Stimulated activated CD8-positive, alpha-beta memory T cell treated with anti-CD3 and anti-CD28 coated beads, Interleukin-7, amount 100 ng/mL, for 1 hour (primary cell): ENCODE measurements at places on chromosomes 11 and 22.

GRCh38 chr22:35575116-35575748 lies 34.6 kb downstream of the RASD2 start:
- DNase-seq = no peak

- no peak for DNase-seq
These were observed 44.8 kb downstream of the MMP20 start for GRCh38 chr11:102580185-102580951.

DNA sequence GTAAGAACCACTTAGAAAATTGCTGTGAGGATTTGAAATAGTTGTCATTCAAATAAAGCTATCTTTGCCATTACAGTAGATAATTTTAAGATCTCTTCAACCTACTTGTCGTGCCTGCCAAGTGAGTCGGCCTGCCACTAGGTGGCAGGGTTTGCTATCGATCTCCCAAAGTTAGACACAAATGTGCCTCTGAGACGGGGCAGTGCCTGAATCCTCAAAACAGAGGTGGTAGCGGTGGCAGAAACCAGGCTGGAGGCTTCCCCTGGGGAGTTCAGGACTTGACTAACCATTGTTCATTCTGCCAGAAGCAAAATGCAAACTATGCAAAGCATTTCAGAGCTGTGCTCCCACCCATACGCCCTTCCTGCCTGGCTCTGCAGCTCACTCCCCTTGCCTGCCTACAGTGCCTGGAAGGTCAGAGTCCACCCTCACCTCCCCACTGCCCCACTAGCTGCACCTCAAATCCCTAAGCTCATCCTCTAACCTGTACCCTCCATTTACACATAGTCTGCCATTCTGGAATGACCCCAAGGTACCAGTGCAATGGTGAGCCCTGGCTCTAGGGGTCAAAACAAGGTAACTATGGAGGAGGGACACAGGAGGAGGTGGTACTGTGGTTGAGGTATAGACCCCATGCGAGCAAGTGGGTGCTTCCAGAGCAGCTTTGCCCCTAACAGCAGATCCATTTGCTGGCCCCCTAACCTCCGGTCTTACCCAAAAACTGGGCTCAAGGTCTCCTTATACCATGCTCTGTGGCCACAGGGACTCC lies 82.1 kb downstream of the C11orf58 start:
- DNase-seq = peak; percentile 34

GRCh38 chr22:28741200-28741784 lies 328 bp downstream of the CHEK2 start:
- no peak for DNase-seq

- DNase-seq = no peak
These were observed 4.8 kb downstream of the OAF start for GRCh38 chr11:120215634-120216033.

DNA sequence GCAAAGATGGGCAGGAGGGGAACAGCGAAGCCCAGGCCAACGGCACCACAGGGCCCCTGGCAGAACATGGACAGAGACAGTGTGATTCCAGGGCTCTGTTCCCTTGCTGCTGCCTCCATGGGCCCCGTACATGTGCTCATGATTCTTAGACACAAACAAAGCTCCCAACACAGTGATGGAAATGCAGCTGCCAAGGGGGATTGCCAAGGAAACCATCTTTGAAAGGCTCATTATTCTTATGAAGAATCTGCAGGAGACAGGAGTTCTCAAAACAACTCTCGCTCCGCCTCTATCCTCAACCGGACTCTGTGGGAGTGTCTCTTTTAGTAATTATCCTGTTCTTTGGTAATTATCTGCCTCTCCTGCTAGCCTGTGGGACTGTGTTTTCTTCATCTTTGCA lies 32.2 kb downstream of the SERPINH1 start:
- no peak for DNase-seq

DNA sequence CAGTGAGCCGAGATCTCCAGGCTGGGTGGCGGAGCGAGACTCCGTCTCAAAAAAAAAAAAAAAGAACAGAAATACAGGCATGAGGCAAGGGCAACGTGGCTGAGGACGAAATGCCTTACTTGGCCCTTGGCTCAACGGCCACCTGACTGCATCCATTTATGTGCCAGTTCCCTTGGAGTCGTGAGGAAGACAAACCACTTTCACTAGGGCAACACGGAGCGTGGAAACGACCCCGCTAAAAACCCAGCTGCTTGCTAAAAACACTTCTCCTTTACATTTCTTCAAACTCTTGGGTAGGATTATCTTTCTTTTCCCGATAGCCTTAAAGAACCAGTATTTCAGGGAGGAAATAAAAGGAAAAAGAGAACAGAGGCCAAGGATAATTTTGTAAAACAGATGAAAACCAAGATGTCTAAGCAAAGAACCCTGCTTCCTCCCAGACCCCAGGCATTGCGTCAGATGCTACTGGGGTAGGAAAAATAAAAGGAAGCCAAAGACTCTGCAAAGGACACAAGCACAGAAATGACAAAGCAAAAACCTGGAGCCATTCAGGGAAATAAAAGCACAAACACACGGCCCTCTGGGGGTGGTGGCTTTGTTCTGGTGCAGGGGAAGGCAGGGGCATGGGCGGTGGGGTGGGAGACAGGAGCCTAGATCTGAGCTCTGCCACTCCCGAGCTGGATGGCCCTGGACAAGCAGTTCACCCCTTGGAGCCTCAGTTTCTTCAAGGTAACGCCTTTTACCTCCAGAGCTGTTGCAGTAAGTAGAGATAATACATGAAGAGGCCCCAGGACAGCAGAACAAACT lies 37.0 kb downstream of the PC start:
- no peak for DNase-seq

GRCh38 chr11:134060316-134060715 lies 8.6 kb upstream of the JAM3 start:
- no peak for DNase-seq

DNA sequence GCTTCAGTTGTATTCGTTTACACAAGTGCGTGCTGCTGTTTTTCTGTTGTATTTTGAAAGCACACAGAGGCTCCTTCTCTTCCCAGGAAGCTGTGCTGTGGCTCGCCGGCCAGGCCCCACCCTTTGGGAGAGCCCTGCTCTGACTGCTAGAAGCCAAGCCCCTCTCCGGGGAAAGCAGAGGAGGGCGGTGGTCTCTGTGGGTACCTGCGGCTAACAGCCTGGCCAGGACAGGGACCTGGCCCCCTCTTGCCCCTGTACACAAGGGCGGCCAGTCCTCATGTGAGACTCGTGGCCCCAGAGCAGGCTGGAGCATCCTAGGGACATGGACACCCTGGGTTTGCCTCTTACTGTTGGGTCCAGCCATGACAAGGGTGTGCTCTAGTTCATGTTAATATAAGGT lies 14.8 kb downstream of the MOB2 start:
- DNase-seq = no peak

GRCh38 chr11:119120639-119121007 lies 757 bp upstream of the HINFP start:
- DNase-seq = no peak

GRCh38 chr22:43533156-43533530 lies 121.3 kb downstream of the MPPED1 start:
- DNase-seq = no peak

DNA sequence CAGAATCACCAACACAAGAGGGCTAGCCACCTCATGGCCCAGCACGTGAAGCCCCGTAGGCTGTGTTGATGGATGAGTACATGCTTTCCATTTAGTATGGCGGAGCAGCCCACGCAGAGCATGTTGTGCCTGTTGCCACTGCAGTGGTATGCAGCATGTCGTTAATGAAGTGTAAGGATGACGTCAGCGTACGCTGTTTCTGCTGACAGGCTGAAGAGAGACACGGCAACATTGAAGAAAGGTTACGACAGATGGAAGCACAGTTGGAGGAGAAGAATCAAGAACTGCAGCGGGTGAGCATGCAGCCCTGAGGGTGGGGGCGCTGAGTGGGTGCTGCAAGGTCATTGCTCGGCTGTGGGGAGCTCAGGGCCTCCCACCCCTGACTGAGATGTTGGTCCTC lies 62.8 kb downstream of the PPFIA1 start:
- DNase-seq = no peak

DNA sequence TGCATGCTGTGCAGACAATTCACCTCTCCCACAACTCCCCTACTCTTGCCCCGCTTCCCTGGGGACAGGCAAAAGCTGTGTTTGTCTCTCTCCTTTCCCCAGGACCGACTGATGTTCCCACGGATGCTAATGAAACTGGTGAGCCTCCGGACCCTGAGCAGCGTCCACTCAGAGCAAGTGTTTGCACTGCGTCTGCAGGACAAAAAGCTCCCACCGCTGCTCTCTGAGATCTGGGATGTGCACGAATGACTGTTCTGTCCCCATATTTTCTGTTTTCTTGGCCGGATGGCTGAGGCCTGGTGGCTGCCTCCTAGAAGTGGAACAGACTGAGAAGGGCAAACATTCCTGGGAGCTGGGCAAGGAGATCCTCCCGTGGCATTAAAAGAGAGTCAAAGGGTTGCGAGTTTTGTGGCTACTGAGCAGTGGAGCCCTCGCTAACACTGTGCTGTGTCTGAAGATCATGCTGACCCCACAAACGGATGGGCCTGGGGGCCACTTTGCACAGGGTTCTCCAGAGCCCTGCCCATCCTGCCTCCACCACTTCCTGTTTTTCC lies 1.4 kb upstream of the MADD start:
- no peak for DNase-seq

DNA sequence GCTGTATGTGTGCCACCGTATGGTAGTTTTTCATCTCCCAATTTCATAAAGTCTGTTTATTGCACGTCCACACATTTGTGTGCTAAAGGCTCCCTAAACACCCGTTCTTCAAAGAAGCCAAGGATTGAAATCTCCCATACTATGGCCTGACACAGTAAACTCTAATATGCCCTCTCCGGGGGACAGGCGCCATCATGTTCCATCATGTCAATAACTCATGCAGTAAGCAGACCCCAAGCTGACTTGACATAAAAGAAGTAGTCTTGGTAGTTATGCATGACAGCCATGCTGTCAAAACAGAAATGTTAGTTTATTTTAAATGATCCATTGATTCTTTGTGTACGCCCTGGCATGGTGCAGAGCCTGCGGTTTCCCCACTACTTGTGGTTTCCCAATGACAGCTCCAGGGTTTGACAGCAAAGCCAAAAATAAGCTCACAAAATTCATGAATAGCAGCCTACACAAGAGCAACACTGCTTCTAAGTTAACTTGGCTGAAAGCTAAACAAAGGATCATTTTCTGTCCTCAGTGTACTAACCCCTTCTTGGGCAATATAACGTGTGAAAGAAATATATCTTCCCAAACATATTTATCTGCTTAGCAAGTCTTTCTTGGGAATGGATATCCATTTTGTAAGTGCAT lies 56.5 kb upstream of the CABP7 start:
- DNase-seq = no peak

DNA sequence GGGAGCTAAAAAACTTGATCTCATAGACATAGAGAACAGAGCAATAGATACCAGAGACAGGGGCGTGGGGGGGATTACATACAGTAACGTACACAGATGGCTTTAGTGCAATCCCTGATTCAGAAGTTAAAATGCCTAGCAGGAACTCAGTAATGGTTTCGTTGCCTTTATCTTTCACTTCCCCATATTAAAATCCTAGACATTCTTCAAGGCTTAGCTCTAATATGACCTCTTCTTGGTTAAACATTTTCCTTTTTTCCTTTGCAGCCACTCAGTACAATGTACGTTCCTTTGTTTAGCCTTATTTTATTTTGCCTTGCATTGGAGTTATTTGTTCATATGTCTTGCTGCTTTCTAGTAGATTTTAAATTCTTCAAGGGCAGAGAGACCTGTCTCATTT lies 104.9 kb downstream of the C11orf87 start:
- no peak for DNase-seq

DNA sequence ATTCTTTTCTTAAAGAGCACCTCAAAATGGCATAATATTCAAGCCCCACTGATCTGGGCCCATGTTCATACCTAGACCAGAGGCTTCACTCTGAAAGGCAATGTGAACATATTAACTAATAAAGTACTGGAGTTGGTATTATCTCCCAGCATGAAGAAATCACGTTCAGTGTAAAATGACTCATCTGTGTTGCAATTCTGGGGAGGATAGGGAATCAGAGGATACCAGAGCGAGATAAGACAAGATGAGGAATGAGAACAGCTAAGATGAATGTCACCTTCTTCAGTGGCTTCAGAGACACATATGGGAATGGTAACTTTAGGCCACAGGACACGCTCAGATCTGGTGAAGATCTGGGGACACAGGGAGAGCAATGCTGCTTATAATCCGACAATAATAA lies 121.1 kb downstream of the NTM start:
- no peak for DNase-seq

- DNase-seq = no peak
These were observed 13.3 kb downstream of the CELF1 start for GRCh38 chr11:47539681-47540039.

GRCh38 chr11:76729214-76729613 lies 53.9 kb upstream of the TSKU start:
- DNase-seq = no peak

GRCh38 chr11:9953994-9954626 lies 290.2 kb downstream of the SWAP70 start:
- no peak for DNase-seq

GRCh38 chr11:58285483-58286040 lies 17.5 kb upstream of the OR10W1 start:
- DNase-seq = no peak

DNA sequence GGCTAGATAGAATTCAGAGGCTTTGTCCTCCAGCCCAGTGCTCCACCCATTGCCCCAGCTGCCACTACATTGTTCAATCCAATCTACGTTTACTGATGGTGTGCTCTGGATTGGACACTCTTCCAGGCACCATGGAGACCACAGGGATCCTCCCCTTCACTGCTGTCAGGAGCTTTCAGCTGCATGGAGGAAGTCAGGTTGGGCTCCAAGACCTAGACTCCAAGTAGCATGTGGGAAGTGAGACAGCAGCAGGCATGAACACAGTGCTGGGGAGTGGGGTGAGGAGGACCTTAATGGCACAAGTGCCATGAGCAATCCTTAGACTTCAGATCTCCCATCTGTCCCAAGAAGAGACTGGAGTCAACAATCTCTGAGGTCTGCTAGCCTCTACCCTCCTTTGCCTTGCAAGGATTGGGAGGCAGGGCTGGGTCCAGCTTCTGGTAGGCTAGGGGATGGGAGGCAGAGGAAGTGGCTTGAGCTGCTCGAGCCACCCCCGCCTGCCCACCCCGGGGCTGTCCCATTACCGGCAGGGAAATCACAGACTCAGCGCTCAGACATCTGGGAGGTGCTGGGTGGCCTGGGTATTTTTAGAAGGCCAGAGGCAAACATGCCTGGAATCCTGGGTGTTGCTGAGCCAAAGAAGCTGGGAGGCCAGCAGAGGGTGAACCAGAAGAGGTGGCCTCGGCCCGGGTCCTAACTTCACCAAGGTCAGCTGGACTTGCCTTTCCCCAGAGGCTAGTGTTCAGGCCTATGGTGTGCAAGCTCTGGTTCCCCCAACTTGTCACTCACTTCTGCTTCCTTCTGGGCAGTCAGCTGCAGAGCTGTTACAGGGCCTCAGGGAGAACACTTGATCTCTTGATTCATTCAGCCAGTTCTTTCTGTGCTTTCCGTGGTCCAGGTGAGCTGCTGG lies 15.2 kb upstream of the FCHSD2 start:
- DNase-seq = no peak

- DNase-seq = no peak
These were observed 77.8 kb upstream of the CADM1 start for GRCh38 chr11:115581871-115582639.

- DNase-seq = no peak
These were observed 507.6 kb downstream of the MIAT start for GRCh38 chr22:27164781-27165503.
